AG09319 (cell line): ENCODE measurements at places on chromosomes 16 and 17.

DNA sequence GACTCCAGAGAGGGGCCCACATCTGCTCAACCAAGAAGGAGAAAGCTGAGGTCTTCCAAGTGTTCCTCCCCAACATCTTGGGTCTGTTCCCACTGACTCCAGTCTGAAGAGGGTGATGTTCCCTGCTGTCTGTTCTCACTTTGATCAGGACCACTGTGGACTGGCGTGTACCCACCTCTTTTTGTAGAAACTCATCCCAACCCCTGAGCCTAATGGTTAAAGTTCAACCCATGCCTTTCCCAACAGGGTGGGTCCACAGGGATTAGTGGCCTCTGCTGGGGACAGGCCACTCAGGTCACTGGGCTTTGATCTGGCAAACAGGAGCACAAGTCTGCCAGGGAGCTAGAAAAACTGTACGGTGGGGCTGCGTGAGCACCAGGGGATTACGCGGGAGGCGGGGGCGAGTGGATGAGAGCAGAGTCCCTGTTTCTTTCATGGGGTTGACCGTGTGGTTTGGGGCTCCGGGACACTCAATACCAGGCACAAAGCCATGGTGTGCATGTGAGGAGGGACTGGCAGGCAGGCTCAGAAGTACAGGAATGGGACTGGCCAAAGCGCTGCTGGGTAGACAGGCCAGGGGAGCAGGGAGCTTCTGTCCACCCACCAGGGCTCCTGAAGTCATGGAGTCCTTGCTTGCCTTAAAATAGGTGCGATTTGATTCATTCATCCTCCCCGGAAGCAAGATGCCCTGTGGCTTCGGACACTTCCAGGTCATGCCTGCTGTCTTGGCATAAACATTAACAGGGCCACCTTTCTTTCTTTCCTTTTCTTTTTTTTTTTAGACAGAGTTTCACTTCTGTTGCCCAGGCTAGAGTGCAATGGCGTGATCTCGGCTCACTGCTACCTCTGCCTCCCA, at the start of gene CA5A:
TSS of gene CA5A (minus strand) at position 155 of the 856 bp plus-strand sequence. CDS start at position 76, 79 bp downstream.
- no peak for DNase-seq

GRCh38 chr16:15046692-15047376, 9.0 kb downstream of the NTAN1 start:
- no peak for DNase-seq

DNA sequence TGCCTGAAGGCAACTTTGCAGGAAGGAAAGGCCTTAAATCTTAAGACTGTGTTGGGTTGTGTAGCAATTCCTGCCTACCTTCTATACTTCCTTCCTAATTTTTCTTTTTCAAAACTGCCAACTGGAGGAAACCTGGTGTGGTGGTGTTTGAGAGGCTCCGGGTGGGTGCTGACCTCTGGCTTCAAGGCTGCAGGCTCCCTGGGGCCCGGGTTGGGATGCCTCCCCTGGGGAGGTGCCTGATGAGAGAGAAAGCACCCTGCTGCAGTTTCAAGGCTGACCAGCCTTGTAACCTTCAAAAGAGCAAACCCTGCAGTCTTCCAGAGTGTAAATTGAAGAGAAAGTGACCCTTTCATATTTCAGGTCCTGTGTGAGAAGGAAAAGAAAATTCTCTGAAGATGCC, 55.9 kb downstream of the MSI2 start:
- no peak for DNase-seq

DNA sequence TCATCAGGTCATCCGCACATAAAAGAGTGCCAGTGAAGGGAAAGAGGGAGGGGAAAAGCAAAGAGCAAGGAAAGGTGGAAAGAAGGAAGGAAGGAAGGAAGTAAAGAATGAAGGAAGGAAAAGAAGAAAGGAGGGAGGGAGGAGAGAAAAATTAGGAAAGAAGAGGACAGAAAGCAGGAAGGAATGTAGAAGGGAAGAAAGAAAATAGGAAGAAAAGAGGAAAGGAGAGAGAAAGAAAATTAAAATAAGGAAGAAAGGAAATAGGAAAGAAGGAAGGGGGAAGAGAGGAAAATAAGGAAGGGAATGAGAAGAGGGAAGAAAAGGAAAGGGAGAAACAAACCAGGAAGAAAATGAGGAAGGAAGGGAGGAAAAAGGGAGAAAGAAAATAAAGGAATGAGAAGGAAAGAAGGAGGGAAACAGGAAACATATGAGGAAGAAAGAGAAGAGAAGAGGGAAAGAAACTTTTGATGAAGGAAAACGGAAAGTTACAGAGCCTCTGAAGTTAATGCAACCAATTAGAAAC, 212.6 kb downstream of the XYLT1 start:
- DNase-seq, result no peak

- no peak for DNase-seq
Observed at GRCh38 chr16:86747761-86748160, 169.4 kb downstream of the FOXL1 start.

GRCh38 chr16:27228621-27229501, 25.5 kb downstream of the KDM8 start:
- no peak for DNase-seq

DNA sequence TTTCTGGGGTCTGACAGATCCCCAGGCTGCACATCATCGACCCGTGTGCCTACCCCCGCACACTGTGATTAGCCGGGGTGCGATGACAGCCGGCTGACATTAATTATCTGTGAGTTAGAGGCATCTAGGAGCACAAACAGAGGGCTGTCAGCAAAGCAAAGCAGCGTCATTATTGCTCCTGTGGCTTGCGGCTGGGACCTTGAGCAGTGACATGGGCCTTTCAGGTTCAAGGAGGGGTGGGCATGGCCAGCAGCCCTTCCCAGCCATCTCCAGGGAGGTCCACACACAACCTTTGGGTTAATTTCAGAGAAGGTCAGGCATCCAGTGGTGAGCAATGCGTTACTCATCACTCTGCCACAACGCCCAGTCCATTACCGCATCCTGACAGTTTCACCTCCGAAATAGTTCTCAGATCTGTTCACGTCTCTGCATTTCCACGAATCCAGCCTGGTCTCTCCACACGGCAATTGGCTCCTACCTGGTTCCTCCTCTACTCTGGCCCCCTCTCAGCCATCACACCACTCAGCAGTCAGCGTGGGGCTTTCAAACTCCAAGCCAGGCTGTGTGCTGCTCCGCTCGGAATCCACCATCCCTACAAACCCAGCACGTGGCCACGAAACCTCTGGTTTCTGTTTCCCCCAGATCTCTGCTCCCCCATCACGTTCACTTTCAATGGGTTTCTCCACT, 249.7 kb upstream of the C16orf82 start:
- DNase-seq, result no peak

GRCh38 chr16:55264949-55265348, 59.1 kb upstream of the IRX6 start:
- DNase-seq, result peak; percentile 37
